WERI-Rb-1 (cell line): ENCODE measurements at places on chromosomes 2 and 18.
A peak's percentile ranks its signal among the peaks of the same experiment; 100 is the strongest.

DNA sequence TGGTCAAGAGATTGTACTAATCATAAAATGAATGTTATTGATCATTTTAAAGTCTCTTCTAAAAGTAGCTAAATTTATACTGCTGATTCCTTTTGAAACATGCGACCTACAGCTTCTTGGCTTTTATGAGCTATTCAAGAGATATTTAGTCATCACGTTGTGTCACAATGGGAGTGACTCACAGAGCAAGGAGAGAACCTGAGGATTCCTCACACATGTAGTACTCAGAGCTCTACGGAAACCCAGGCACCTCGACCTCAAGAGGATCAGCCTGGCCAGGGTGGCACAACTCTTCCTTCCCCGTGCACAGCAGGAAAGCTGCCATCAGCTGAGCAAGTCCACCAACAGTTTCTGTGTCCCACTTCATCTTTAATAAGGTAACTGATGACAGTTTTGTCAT, at the start of gene DHRS9:
DHRS9 (plus strand) TSS at position 223 of the 400 bp plus-strand sequence. CDS start 12,019 bp downstream, outside the sequence.
- no peak for DNase-seq

GRCh38 chr2:84924173-84925106, 19.0 kb downstream of the TMSB10 start:
- DNase-seq: no peak

GRCh38 chr2:45907592-45907991, 256.1 kb downstream of the PRKCE start:
- DNase-seq: no peak

DNA sequence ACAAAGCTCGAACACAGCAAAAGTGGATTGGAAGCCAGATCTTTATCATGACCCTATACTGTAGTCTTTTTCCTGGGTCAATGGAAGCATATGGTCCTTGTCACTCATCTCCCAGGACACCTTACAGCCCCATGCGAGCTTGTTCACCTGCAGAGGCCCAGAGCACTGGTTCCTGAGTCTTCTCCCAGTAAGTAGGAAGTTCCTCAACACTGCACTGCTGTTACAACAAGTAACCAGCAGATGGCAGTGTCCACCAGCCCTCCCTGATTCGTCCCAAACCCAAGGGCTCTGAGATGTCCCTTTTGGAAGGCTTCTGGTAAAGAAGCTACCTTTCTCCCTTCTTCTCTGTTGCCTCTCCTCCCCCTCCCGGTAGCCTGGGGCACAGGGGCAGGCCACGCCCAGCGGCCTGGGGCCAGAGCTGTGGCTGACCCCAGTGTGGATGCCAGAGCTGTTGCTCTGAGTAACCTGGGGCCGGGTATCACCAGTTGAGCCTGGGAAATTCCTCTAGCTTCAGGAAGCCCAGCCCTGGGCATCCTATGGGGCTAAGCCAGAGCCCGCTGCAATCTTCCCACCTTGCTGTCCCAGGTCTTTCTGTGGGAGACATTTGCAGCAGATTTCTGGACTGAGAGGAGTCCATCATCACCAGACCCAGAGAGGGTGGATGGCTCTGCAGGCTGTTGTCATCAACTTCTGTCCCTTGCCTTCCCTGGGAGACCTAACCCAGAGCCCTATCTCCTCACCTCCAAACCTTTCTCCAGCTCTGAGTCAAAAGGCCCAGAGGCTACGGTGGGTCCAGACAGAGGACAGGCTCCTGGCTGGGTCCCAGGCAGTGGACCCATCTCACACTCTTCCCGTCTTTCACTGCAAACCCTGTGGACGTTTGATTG, 5.3 kb upstream of the GDF7 start:
- DNase-seq: peak; percentile 75
